Left hindlimb (tissue), 1 donor: ENCODE measurements at places on chromosomes 12 and 14.
A peak's percentile ranks its signal among the peaks of the same experiment; 100 is the strongest.

DNA sequence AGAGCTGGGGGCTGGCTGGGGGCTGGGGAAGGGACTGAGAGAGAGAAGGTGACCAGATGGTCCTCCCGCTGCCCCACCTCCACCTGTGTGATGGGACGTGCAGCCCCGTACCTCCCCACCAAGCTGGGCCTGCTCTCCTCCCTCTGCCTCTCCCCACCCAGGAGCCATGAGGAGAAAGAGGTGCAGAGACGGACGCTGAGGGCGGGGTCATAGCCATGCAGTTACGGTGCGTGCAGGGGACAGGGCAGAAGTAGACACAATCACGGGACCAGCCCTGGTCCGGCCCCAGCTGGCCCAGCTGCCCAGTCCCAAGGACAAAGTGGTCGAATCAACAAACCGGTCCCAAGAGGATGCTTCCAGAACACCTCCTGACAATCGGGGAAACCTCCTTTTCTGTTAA, 33.2 kb downstream of the RFLNA start:
- DNase-seq = no peak

- no peak for DNase-seq
Observed at GRCh38 chr12:102675672-102676071, 195.3 kb upstream of the IGF1 start.

DNA sequence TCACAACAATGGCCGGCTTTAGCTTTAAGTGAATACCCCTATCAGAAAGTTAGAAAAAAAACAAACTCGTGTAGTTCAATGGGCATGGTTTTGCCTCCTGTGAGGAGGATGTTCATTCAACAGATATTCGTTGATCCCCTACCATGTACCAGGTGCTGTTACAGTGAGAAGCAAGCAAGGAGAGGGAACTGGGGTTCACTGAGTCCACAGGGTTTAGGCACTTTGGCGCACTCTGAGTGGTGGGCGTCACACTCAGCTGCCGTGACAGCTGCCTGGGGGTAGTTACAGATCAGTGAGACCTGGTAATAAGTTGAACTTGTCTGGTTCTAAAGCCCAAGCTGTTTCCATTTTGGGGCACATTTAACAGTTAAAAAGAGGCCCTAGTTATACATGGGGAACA, 74.2 kb downstream of the PAPOLA start:
- DNase-seq = no peak

DNA sequence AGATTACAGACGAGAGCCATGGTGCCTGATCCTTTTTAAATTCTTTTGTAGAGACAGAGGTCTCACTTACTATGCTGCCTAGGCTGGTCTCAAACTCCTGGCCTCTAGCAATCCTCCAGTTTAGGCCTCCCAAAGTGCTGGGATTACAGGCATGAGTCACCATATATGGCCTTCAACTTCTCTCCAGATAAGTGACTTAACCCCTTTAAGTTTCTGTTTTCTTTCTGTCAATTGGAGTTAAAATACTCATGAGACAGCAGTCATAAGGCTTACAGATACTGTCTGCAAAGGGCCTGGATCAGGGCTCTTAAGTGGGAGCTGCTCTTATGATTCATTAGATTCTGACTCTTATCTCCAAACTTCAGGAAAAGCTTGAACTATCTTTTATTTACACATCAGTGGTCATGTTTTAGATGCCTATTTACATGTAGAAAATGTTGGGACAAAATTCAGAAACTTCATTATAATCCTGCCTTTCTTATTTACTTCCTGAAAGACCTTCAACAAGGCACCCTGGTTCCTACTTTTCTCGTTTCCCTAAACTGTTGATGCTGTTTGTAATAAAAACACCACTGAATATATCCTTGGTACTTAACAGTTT, 271.5 kb upstream of the TBX3 start:
- no peak for DNase-seq

GRCh38 chr12:12976366-12976765, 23.7 kb downstream of the HEBP1 start:
- no peak for DNase-seq

GRCh38 chr14:40476005-40476404, 1043.8 kb upstream of the FBXO33 start:
- DNase-seq = no peak

DNA sequence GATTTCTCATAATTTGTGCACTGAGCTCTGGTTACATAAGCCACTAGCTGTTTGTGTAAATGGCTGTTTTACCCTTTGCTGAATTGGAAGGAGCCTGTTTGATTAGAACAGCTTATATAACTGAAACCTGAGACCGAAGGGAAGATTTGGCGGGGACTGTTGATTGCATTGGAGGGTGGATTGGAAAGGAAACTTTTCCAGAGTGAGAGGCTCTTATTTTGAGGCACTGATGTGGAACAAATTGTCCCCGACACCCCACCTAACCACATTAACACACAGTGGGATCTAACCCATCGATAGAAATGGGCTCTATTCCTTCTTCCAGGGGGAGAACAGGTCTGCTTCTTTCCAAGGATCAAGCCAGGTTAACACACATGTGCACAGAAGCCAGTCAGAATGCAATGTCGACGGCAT, 51.7 kb downstream of the TMEM30B start:
- no peak for DNase-seq

GRCh38 chr12:26622601-26623000, 210.4 kb downstream of the ITPR2 start:
- no peak for DNase-seq

- DNase-seq = peak; percentile 46
Observed at GRCh38 chr14:75132382-75133086, 5.7 kb upstream of the NEK9 start.

GRCh38 chr12:102475355-102475754, 5.0 kb downstream of the IGF1 start:
- DNase-seq = no peak

DNA sequence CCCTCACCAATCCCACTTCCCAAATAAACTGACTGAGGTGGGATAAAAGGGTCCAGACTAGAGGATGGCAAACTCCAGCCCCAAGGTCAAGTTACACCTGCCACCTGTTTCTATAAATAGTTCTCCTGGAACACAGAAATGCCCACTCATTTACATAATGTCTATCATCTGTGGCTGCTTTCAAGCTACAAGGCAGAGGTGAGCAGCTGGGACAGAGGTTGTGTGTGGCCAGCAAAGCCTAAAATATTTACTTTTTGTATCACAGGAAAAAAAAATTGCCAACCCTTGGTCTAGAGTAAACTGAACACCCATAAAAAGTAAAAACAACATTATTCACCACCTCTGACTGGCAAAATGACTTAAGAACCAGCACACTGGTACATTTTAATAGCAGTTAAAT, 269.4 kb downstream of the RGS6 start:
- no peak for DNase-seq

DNA sequence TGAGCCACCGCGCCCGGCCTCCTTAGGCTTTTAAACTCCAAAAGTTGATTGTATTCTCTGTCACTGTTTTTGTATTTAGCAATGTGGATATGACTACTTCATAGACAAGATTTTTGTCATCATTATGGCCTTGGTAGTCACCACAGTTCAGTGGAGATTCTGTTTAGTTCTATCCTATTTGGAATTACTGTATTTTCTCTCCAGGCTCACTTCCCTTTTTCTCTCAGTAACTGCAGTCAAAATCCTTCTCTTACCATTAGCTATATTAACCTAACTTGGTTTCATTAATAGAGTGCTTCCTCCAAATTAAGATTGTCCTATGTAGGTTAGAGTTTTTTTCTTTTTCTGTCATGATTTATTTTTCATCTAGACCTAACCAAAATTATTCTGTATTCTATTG, 283.9 kb downstream of the TMTC2 start:
- no peak for DNase-seq

DNA sequence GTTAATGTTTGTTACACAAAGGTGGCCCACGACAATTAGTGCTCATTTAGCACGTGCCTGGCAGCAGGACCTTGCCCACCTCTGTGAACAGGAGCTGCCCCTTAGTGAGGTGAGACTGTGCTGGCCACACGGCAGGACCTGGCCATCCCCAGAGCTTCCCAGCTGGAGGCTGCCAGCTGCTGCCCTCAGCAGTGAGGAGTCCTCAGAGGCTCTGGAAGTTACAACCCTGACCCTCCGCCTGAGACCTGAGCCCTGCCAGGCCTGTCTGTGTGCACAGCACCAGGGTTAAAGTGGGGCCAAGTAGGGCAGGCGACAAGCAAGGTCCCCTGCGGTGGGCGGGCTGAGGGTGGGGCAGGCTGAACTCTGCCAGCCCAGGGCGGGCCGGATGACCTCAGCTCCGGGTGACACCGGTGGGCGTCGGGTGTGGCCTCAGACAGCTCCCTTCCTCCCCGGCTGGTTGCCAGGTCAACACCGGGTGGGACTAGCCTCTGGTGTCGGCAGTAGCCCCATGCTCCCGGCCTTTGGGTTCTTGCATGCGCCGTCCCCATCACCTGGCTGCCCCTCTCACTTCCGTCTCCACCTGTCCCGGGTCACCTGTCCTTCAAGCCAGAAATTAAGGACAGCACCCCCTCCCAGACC, 9.2 kb upstream of the LBHD2 start:
- peak; percentile 71 for DNase-seq

DNA sequence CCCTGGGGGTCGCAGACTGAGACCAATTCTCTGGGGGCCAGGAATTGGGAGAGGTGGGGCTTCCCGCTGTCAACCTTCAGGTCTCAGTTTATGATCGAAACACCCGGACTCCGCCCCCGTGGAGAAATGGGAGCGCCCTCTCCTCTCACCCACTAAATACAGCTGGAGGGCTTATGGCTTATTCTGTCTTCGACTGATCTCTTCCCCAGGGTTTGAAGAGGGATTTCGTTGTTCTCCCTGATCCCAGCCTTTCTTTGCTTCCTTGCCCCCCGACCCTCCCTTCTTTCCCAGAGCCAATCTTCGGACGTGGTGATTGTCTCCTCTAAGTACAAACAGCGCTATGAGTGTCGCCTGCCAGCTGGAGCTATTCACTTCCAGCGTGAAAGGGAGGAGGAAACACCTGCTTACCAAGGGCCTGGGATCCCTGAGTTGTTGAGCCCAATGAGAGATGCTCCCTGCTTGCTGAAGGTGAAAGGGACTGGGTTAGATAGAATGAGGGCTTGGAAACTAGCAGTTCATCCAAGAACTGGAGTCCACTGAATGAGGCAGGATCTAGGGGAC, 607 bp downstream of the OS9 start:
- DNase-seq = no peak

DNA sequence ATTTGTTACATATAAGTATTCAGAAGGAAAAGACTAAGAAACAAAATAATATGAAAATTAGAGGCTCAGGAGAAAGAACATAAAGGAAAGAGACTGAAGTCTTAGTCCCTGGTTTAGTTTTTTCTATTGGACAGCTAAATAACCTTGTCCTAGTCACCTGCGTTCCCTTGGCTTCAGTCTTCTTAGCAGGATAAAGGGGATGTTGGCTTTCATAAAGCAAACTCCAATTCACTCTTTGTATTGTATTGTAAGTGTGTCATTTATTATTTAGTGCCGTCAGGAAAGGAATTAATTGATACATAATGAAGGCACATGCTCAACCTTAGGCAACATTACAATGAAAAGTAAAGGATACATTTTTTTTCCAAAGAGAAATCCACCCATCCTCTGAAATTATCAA, 190.3 kb upstream of the PPFIA2 start:
- DNase-seq = no peak

DNA sequence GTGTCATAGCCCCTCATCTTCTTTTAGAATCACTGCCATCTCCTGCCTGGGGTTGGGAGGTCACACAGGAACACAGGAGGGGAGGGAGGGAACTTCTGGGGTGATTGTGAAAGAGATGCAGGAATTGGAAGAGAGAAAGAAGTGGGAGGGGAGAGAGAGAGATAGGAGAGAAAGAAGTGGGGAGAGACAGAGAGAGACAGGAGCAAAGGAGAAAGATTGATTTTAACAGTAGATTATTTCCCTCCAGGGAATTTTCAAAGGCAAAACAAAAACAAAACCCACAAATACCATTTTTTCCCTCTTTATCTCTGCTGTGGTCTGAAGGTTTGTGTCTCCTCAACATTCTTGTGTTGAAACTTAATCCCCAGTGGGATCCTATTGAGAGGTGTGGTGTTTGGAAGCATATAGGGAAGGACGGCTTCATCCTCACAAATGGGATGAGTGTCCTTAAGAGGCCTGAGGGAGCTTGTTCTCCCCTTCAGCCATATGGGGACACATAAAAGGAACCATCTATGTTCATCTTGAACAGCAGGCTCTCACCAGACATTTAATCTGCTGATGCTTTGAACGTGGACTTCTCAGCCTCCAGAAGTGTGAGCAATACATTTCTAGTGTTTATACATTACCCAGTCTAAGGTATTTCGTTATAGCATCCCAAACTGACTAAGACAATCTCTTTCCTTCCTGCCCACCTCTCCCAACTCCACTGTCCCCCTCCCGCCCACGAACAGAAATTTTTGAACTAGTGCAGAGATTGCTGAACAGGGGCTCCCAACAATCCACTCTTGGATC, 134.9 kb upstream of the MAX start:
- DNase-seq = no peak

DNA sequence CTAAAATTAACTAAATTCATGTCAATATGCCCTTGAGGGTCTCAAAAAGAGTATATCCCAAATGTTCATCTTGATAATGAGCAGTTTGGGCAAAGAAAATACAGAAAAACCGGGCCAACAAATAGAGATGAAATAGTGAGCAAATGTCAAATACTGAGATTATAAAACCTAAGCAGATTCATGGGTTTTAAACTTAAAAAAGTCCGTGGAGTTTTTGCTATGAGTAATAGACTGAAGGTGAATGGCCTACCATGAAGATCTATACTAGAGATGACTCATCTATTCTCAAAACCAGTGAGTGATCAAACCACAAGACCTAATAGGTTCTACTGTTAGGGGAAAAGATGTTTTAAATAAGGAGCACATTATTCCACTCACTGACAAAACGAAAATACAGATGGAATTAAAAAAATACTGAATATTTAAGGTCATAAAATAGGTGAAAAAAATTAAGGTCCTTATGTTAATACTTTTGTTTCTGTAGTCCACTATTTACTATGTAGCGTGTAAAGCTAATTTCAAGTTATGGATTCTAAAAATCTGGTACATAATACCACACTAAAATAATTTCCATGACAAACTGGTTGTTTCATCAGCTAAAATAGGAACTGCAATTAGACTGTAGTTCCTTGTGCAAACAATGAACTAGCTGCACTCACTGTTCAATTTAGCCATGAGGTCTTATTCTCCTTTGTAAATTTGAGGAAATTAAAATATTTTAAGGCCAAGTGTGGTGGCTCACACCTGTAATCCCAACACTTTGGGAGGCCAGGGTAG, 5.0 kb downstream of the HNRNPC start:
- DNase-seq = no peak

DNA sequence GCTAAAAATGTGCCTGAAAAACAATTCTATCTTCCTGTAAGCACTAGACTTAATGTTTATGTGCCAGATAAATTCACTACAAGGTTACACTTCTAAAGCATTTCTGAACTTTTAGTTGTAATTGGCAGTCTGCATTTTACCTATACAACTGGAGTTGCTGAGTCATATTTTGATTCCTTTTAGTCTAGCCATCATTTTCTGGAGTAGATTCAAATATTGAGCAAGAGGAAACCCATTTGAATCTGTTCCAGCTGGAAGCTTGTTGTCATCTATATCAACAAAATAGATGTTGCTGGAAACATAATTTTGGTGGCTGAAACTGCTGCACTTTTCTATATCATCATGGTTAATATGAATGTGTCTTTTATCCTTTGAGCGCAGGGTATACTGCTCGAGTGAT, 122.2 kb upstream of the CCDC175 start:
- DNase-seq = no peak

- no peak for DNase-seq
Observed at GRCh38 chr12:90514325-90514724, 440.7 kb downstream of the CCER1 start.
